Mesothelial cell of epicardium (in vitro differentiated cells): ENCODE measurements at places on chromosomes 3 and 15.

DNA sequence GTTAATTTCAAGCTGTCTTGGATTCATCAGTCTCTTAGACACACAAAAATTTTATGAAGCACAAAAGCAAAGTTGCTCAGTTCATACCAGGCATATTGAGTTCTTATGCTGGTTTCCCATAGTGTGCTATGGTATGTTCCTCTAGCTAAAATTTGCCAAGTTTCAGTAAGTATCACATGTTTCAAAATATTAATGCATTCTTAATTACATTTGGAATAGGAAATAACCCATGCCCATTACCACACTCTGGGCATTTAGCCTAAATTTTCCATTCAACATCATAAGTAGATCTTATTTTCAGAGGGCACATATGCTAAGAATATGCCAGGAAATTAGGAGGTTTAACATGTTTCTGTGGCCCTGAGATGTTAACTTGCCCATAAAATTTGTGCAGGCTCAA, 289.9 kb downstream of the SHOX2 start:
- no peak for DNase-seq

DNA sequence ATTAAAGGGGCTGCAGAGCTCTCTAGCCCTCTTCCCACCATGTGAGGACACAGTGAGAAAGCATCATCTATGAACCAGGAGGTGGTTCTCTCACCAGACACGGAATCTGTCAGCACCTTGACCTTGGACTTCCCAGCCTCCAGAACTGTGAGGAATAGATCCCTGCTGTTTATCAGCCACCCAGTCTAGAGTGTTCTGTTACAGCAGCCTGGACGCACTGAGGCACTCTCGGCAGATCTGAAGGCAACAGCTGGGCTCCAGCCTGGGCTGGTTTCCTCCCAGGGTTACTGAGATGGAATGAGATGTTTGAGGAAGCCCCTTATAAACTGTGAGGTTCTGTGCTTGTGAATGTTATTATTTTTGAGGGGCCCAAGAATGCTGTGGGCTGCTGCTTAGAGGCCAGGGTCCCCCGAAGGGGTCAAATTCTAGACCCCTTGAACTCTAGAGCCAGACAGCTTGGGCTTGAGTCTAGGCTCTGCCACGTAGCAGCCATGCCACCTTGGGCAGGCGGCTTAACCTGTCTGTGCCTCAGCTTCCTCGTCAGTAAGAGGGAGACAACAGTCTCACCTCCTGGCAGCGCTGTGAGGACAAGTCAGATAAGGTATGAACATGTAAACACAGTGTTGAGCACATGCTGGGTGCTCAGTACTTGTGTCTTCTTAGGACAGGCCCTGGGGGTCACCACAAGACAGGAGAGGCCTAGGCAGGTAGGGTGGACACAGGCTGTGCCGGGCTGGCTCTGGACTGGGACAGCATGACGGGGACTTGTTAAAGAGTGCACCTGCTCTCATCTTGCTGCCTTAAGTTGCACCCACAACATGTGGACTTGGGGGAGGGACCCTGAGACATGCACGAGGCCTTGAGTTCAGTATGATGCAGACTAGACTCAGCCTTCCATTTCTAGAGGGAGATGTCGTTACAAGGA, 49.2 kb downstream of the MGLL start:
- DNase-seq: no peak

- DNase-seq: no peak
Observed at GRCh38 chr15:65559941-65560340, 29.7 kb downstream of the HACD3 start.

DNA sequence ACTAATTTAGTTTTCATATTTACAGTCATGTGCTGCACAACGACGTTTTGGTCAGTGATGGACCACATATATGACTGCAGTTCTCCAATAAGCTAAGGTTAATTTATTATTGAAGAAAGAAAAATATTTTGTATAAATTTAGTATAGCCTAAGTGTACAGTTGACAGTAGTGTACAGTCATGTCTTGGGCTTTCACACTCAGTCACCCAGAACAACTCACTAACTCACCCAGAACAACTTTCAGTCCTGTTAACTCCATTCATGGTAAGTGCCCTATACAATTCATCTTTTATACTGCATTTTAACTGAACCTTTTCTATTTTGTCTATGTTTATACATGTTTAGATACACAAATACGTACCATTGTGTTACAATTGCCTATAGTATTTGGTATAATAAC, 3.8 kb upstream of the GABRR3 start:
- no peak for DNase-seq

- DNase-seq: no peak
Observed at GRCh38 chr15:79496838-79497237, 64.7 kb downstream of the MINAR1 start.

GRCh38 chr3:49422379-49423248, at the start of gene AMT:
Gene AMT (minus strand): TSS chr3:49422473. CDS start chr3:49422450, 23 bp downstream.
- DNase-seq: no peak

- no peak for DNase-seq
Observed at GRCh38 chr3:122944671-122945161, 82.8 kb downstream of the SEMA5B start.

DNA sequence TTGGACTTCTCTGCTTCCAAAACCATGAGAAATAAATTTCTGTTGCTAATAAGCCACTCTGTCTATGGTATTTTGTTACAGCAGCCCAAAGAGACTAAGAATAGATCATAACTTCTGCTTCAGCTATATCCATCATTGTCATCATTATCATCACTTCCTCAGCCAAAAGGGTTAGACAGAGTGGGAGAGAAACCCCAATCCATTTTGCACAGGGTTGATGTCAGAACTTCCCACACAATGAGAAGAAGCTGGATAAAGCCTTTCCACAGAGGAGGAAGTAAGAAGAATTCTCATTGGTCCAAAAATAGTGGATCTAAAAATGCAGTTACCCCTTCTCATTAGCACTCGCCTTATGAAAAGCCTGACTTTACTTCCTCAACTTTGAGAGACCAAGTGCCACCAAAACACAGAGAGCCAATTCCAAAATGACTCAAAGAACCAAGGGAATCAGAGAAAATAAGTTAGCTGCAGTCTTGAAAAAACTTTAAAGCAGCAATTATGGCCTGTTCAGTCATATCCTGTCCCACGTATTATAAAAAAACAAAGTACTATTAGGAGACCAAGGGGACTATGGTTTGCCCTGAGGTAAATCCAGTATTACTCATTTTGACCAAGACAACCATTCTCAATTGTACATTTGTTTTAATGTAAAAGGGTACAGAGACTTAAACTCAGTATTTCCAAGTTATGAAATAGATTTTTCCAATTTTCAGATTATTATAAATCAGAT, 80.2 kb downstream of the WNT5A start:
- DNase-seq: no peak

GRCh38 chr3:162200836-162201235, 704.2 kb downstream of the OTOL1 start:
- no peak for DNase-seq

GRCh38 chr3:82078246-82078645, 316.8 kb upstream of the GBE1 start:
- no peak for DNase-seq

GRCh38 chr15:44811337-44811736, 75.0 kb downstream of the TRIM69 start:
- no peak for DNase-seq

DNA sequence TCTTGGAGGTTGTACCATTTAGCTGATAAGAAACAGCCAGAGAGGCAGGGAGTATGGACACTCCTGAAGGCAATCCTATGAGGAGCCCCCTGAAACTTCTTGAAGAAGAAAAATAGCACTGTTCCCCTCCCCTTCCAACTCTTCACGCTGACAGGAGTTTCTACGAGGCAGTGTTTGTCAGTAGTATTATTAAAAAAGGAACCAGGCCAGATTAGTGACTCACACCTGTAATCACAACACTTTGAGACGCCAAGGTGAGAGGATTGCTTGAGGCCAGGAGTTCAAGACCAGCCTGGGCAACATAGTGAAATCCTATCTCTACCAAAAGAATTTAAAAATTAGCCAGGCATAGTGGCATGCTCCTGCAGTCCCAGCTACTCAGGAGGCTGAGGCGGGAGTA, 38.7 kb downstream of the WWTR1 start:
- DNase-seq: no peak

DNA sequence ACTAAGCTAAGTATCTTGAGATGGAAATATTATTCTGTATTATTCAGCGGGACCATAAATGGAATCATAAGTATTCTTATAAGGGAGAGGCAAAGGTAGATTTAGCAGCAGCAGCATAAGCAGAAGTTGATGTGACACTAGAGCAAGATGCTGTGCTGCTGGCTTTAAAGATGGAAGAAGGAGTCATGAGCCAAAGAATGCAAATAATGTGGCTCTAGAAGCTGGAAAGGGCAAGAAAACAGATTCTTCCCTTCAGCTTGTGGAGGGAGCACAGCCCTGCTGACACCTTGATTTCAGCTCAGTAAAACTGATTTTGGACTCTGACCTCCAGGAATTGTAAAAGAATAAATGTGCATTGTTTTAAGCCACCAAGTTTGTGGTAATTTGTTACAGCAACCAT, 144.2 kb upstream of the ANKRD28 start:
- no peak for DNase-seq
